Activated naive CD4-positive, alpha-beta T cell treated with anti-CD3 and anti-CD28 coated beads for 36 hours (primary cell): ENCODE measurements at places on chromosomes 16 and 17.

DNA sequence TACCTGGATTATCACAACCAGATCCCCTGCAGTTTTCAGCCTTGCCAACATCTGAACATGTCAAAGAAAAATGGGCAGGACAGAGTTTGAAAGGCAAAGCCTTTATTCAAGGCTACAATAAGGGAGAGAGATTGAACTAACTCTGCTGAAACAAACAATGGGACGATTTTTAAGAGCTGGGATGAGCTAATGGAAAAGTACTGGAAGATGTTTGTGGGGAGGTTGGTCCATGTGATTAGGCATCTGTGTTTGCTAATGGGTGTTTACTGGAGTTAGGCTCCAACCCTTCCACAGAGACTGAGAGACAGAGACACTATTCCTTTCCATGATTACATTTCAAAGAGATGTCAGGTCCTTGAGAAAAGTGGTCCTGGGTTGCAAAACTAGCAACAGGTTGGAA, 35.0 kb upstream of the HSBP1 start:
- DNase-seq = no peak

GRCh38 chr16:6682142-6682811, 650.4 kb upstream of the RBFOX1 start:
- DNase-seq = peak; percentile 40

DNA sequence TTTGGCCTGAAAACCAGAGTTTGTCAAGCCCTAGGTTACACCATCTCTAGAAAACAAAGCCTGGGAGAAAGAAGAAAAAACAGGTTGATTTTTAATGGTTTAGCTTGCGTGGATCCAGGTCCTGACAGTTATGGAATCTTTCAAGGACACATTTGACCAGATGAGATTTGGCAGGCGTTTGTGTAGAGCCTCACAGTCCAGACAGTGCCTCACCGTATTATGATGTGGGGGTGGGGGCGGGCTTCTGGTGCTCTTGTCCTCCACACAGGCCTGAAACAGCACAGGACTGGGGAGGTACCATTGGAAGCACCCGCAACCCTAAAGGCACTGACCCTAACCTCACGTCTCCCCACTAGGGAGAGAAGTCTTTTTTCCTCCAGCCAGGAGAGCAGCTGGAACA, 19.6 kb downstream of the MVP start:
- DNase-seq = no peak

GRCh38 chr16:47463771-47464624, 2.9 kb downstream of the PHKB start:
- no peak for DNase-seq
